Hematopoietic multipotent progenitor cell treated with erythropoietin and hydrocortisone succinate and interleukin-3 and kit ligand, for 4 days (in vitro differentiated cells): ENCODE measurements at places on chromosomes 16 and 17.

GRCh38 chr17:4198995-4199394, 56.0 kb downstream of the CYB5D2 start:
- DNase-seq = no peak

- no peak for DNase-seq
Observed at GRCh38 chr17:565521-565920, 149.1 kb downstream of the VPS53 start.

DNA sequence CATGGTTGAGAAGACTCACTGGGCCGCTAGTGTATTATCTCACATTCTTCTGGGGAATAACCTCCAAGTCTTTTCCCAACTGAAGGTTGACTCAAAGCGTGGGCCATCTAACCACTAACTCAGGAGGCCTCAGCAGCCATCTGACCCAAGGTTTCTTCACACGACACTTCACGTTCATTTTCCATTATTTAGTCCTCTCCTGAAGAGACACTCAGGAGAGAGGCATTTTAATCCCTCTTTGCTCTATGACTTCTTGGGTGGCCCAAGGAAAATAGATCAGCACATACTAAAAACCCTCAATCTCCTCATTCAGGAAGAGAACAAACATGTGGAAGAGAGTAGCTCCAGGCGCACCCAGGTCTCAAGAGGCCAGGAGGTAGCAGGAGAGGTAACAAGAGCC, 252.8 kb upstream of the FOXF1 start:
- DNase-seq = no peak

GRCh38 chr16:24970708-24971107, 44.5 kb downstream of the ARHGAP17 start:
- no peak for DNase-seq

GRCh38 chr17:17893801-17894644, 57.2 kb upstream of the SREBF1 start:
- no peak for DNase-seq

- peak; percentile 46 for DNase-seq
Observed at GRCh38 chr17:39666601-39667261, 1.5 kb upstream of the PNMT start.

DNA sequence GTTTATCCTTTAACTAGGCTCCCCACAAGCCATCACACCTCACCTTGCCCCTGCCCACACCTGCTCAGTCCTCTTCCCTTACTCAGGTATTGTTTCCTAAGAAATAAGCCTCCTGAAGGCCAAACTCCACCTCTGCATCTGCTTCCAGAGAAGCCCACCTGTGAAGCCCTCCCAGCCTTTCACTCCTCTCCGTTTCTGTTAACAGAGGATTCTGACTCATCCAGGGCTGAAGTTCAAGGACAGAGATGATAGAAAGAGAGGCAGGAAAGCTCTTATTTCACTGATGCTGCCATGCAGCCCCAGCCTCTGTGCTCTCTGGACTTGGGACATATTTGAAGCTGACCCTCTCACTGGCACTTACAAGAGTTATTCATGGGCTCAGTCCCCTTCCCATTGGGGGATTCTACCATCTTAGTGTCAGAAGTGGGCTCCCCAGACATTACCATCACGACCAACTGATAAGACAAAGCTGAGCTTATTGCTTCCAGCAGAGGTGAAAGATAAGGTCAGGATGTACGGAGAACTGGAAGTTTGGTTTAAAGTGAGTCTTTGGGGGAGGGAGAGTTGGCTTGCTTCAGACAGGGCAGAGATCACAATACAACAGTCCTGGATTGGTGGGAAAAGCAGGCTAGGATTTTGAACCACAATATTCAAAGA, 35.3 kb upstream of the XYLT2 start:
- DNase-seq = no peak
